Left renal pelvis (tissue), 4 donors: ENCODE measurements at places on chromosomes 13 and 19. TPM values are rescaled to one million over a fixed set of nuclear protein-coding genes. Genes with fewer than 3 reads are reported as not detected.

The CYSLTR2 gene
- polyA plus RNA-seq: 0.38 TPM

The ADGRE1 gene
- 0.15 TPM for polyA plus RNA-seq

The OLFM2 gene
- 30.7 TPM for polyA plus RNA-seq

The GPC6 gene
- polyA plus RNA-seq: 74.4 TPM

The KLHL1 gene
- polyA plus RNA-seq: 0.04 TPM

The TEKTIP1 gene
- 3.2 TPM for polyA plus RNA-seq

The OR7D2 gene
- 0.13 TPM for polyA plus RNA-seq

The LACC1 gene
- 4.7 TPM for polyA plus RNA-seq

The IL27RA gene
- polyA plus RNA-seq: 5.8 TPM

The SLC17A7 gene
- 0.62 TPM for polyA plus RNA-seq

The ETV2 gene
- 2.0 TPM for polyA plus RNA-seq

The SIGLEC14 gene
- 1.5 TPM for polyA plus RNA-seq

The ZNF835 gene
- polyA plus RNA-seq: 5.6 TPM

The CCNA1 gene
- 1.3 TPM for polyA plus RNA-seq

The ZIC5 gene
- not detected for polyA plus RNA-seq

The C13orf42 gene
- polyA plus RNA-seq: 0.24 TPM

DNA sequence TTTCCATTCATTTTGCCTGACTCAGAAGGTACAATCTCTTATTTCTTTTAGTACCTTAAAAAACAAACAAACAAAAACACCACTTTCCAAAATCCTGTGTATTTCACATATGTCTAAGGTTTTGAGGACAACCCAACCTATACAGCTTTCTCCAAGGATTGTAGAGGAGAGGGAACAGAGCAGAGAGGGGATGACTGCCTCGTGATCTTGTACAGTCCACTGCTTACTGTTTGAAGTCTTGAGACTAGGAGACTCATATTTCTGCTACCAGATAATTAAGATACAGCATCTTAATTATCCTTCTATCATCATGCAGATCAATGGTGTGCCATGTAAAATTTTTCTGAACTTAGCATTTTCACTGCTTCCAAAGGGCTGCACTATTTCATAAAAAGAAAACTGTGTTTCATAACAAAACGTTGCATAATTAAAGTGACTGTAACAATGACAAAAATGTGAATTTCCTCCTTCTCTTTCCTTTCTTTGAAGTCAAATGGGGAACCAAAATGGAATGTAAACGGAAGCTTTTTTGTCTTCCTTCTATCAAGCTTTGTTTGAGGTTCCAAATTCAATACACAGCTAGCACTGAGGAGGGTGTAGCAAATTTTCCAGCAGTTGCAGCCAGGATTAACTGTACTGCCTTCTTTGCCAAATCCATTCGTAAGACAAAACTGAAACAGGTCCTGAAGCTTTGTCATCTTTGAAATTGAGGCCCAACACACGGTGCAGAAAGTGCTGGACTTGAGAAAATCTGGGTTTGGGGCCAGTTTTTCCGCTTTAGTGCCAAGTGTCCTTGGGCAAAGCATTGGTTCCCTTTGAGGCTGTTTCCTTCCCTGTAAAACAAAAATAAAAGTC, 34.9 kb upstream of the RCBTB2 start:
- no peak for DNase-seq

DNA sequence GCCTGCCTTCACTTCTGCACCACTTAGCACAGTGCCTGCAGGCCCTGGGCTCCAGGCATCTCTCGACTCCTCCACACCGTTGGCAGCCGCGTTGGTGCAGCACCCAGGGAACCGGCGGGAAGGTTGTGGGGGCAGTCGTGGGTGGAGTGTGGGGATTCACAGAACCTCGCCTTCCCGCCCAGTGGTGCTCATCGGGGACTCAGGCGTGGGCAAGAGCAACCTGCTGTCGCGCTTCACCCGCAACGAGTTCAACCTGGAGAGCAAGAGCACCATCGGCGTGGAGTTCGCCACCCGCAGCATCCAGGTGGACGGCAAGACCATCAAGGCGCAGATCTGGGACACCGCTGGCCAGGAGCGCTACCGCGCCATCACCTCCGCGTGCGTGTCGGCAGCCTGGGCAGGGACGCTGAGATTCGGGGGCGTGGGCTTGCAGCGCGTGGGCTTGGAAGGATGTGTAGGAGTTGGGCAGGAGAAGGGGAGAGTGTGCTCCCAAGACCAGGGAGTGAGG, 9.6 kb downstream of the RAB11B start:
- no peak for DNase-seq

DNA sequence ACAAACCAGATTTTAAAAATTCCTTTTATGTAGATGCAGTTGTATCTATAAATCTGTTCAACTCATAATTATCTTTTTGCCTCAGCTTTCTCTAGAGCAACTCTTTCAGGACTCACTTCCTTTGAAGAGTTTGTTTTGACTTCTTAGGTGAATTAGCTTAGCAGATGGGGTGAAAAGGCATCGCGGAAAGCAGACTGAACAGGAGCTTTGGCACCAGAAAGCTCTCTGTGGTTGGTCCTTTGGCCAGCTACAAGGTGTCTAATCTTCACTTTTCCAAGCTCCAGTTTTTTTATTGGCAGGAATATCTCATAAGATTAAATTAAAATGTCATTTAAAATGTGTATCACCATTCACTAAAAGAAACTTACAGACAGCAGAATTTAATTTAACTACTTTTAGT, 60.6 kb upstream of the KLF12 start:
- no peak for DNase-seq

GRCh38 chr19:51055866-51056265, 9.0 kb downstream of the KLK13 start:
- no peak for DNase-seq

DNA sequence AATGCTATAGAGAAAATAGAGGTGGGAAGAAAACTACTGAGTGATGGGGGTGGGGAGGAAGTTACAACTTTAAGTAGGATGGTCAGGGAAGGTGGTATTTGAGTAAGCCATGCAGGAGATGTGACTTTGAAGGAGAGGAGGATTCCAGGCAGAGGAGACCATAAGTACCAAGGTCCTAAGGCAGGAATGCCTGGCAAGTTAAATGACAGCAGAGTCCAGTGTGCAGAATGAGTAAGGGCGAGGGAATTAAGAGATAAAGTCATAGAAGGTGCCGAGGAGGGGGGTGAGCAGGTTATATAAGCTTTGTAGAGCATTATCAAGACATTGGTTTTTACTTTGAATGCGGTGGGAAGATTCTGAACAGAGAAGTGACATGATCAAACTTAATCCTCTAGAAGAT, 43.2 kb upstream of the WDFY2 start:
- DNase-seq: no peak

DNA sequence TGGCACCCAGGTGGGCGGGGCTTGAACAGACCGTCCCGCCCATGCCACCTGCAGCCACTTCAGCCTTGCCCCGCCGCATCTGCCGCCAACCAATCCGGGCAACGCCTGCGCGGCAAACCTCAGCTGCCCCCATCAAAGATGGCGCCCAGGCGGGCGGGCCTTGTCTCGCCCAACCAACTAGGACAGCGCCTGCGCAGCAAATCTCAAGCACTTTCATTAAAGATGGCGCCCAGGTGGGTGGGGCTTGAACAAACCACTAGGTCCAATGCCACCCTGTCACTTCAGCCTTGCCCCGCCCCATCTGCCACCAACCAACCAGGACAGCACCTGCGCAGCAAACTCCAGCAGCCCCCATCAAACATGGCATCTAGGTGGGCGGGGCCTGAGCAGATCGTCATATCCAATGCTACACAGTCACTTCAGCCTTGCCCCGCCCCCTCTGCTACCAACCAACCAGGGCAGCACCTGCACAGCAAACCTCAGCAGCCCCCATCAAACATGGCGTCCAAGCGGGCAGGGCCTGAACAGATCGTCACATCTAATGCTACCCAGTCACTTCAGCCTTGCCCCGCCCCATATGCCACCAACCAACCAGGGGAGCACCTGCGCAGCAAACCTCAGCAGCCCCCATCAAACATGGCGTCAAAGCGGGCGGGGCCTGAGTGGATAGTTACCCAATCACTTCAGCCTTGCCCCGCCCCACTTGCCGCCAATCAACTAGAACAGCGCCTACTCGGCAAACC, 1.4 kb downstream of the PEG3 start:
- peak; percentile 95 for DNase-seq

- no peak for DNase-seq
These were observed 29.2 kb downstream of the SYDE1 start for GRCh38 chr19:15136234-15136954.

DNA sequence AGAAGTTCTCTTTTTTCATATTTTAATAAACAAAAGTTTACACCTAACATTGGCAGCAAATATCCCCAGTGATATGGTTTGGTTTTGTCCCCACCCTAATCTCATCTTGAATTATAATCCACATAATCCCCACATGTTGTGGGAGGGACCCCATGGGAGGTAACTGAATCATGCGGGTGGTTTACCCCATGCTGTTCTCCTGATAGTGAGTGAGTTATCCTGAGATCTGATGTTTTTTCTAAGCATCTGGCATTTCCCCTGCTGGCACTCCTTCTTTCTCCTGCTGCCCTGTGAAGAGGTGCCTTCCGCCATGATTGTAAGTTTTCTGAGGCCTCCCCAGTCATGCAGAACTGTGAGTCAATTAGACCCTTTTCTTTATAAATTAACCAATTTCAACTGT, 214.7 kb downstream of the SLITRK1 start:
- DNase-seq: no peak

- no peak for DNase-seq
These were observed 3.1 kb downstream of the ZIC2 start for GRCh38 chr13:99984461-99985240.

GRCh38 chr19:33490041-33490451, 31.5 kb downstream of the PEPD start:
- no peak for DNase-seq

GRCh38 chr19:15892012-15892411, 5.9 kb downstream of the CYP4F2 start:
- DNase-seq: no peak

- DNase-seq: no peak
These were observed 4.8 kb upstream of the FBXL3 start for GRCh38 chr13:77031656-77032243.

GRCh38 chr19:2081873-2082810, 14.0 kb downstream of the MOB3A start:
- DNase-seq: no peak

DNA sequence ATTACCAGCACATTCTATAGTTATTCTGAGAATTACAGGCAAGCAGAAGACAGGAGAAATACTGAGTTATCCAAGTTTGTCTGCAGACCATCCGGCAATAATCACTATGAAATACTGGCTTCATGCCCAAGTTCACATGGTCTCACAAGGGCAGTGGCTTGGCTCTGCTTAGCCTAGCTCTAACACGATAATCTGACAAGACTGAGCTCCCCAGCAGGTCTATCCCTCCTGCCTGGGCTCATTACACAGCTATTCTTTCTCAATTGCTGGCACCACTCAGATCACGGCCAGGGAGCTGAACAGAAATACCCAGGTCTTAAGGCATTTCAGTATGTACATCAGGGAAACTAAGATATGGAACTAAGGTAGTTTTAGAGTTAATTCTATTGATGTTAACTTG, 361.6 kb upstream of the PCDH20 start:
- no peak for DNase-seq

DNA sequence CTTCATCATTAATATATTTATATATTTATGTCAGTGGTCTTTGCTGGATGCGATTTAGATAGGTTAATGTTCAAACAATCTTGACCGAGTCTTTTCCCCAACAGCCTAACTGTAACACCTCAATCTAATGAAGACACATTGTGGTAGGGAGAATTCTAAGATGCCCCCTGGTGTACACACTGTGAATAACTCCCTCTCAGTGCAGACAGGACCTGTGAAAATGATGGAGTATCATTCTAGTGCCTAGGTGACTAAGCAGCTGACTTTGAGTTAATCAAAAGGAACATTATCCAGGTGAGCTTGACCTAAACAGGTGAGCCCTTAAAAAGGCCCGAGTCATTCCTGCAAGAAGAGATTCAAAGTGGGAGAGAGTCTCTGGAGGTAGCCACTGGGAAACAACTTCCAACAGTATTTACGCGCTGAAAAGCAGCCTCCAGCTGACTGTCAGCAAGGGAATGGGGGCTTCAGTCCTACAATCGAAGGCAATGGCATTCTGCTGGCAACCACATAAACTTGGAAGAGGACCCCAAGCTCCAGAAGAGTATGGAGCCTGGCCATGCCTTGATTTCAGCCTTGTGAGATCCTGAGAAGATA, 28.0 kb upstream of the KBTBD7 start:
- peak; percentile 25 for DNase-seq

GRCh38 chr13:52947921-52948373, 80.7 kb upstream of the OLFM4 start:
- no peak for DNase-seq

GRCh38 chr19:41866284-41866683, 6.2 kb downstream of the RPS19 start:
- no peak for DNase-seq

DNA sequence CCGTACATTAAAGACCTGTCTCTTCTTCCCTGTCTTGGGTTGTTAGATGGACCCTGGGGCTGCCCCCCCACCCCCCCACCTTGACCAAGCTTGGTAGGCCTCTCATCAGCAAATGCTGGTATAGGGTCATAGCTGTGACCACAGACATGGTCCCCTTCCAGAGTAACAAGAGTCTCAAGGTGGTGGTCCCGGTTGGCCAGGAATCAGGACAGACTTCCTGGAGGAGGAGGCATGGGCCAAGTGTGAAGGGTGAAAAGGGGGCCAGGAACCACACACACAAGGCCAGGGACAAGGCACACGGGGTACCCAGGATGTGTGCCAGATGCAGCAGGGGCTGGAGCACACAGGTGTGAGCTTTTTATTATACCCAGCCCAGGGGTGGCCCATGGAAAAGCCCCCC, 1.1 kb upstream of the MRI1 start:
- DNase-seq: no peak

- DNase-seq: no peak
These were observed 38.6 kb downstream of the TNFRSF19 start for GRCh38 chr13:23608701-23609413.

DNA sequence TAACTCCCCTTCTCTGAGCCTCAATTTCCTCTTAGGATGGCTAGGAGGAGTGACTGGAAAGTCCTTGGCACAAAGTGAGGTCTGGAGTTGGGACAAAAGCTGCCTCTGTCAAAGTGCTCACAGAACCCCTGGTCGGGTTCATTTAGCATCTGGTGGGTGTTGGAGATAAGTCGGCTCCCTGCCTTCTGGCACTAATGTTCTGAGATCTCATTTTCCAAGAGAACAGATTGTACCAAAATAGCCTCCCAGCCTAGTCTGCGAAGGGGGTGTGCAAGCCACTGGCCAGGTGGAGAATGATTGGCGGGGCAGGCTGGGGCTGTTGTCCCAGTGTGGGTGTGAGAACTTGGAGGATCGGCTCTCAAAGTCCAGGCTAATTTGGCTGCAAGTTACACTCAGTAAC, 20.7 kb upstream of the NWD1 start:
- no peak for DNase-seq
